Dermis microvascular lymphatic vessel endothelial cell (primary cell): ENCODE measurements at places on chromosomes 4 and X. TPM values are rescaled to one million over a fixed set of nuclear protein-coding genes. Genes with fewer than 3 reads are reported as not detected.

DNA sequence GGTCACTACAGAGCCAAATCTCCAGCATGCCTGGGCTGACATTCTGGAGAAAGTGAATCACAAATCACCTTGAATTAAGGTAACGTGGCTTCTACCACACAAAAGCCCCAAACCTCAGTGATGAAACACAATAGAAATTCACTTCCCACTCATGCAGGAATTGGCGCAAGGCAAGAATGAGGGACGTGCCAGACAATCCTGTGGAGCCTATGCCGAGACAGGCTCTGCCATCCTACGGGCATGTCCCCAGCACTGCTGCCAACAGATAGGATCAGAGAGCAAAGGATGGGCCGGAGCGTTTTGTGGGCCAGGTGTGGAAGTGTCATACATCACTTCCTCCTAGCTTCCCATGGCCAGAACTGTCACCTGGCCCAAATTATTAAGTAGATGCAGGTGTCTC is 118.0 kb downstream of the IRF2 start:
- no peak for DNase-seq

DNA sequence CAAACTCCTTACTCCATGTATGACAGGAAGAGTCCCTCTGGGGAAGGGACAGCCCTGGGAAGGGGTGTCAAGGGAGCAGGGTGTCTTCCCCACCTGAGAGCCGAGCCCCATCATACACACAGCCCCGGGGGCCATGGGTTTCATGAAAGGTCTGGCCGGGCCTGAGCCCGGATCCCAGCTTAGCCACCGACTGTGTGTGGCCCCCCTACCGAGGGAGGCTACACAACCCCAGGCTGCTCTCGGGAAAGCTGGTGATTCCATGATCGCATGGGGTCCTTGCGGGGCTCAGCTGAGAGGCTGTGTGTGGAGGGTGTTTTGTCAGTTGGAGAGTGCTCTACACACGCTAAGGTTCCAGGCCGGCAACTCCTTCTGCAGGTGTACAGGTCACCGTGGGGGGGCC is 55.6 kb downstream of the SORCS2 start:
- no peak for DNase-seq

GRCh38 chr4:120633810-120634209 is 288.7 kb downstream of the PRDM5 start:
- DNase-seq: no peak

DNA sequence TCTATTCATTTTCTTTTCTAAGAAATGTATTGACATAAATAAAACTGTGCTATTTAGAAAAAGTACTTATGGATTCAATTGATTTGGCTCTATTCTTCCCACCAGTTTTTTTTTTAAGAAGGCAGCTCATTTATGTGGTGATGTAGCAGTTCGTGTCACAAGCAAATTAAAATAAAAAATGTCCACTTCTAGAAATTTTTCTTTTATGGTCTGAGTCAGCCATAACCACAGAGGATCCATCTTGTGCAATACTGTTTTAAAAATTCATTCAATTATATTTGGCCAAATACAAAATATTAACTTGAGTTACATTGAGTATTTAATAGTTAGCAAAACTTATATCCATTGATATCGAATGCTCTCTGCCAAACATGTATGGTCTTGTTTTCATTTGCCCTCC is 207.9 kb upstream of the FAT1 start:
- DNase-seq: no peak

- no peak for DNase-seq
These were observed 22.0 kb downstream of the KLHL15 start for GRCh38 chrX:24005028-24005427.

- DNase-seq: no peak
These were observed 54.7 kb downstream of the SLITRK4 start for GRCh38 chrX:143581240-143581639.

DNA sequence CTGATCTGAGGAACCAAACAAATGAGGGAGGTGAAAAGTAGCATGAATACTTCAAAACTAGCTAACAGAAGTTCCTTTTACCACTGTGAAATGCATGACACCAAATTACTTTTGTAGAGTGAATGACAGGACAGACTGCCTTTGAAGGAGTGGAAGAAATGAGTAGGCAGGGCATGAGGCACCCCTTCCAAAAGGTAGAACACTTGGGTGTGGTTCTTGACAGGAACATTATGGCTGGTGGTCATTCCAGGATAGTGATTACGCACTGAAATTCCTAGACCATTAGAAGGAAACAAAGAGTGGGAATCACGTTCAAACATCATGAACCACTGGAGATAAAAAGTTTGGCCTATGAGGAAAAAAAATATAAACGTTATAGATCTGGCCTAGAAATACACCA is 4.9 kb downstream of the HUWE1 start:
- DNase-seq: no peak

The TEX13D gene
- total RNA-seq: not detected in 2 replicates

The MGAT4D gene
- not detected in 2 replicates for total RNA-seq

The DIPK2B gene
- 57.9 and 86.7 TPM in 2 replicates for total RNA-seq
